Naive thymus-derived CD8-positive, alpha-beta T cell (primary cell): ENCODE measurements at places on chromosomes 4 and X. TPM values are rescaled to one million over a fixed set of nuclear protein-coding genes. Genes with fewer than 3 reads are reported as not detected.

The STAP1 gene
- polyA plus RNA-seq: 1.1 TPM

The PI4K2B gene
- 8.6 TPM for polyA plus RNA-seq

The UGT8 gene
- polyA plus RNA-seq: not detected

The FAM133A gene
- polyA plus RNA-seq: not detected

The SLC6A14 gene
- polyA plus RNA-seq: not detected

The NUP62CL gene
- 0.28 TPM for polyA plus RNA-seq
